ENCODE measurements at places on chromosomes 11 and 22. TPM values are rescaled to one million over a fixed set of nuclear protein-coding genes. Genes with fewer than 3 reads are reported as not detected.

The SLC22A8 gene
- not detected for polyA plus RNA-seq

DNA sequence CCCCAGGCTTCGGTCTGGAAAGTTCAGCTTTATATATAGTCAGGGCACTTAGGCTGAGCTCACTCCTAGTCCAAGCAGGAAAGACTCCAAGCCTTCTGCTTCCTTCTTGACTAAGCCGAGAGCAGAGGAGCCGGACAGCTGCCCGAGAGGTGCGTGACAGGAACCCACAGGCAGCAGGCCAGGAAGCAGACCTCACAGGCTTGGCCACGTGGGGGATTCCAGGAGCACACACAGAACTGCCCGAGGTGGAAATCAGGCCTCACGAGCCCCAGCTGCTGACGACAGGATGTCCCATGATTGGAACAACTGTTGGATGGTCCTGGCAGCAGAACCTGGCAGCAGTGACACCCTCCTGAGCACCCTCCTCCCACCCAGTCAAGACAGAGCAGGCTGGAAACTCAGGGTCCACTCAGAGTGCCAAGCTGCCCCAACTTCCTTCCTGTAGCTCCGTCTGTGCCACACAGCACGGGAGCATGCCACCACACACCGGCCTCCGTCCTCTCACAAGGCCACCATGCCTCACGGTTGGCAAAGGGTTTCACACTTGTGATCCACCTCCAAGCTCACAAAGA, 5.4 kb downstream of the PLA2G6 start:
- no peak for DNase-seq
- peaks cover 33% of the 10 kb centered on the region for H3K4me1 ChIP-seq
- peak overlapping the region; percentile 21 for H3K4me3 ChIP-seq
- H3K27ac ChIP-seq = no peak overlapping the region

GRCh38 chr11:77019976-77020595, 14.1 kb upstream of the B3GNT6 start:
- no peaks in the 10 kb centered on the region for H3K4me1 ChIP-seq
- no peak overlapping the region for H3K27ac ChIP-seq
- no peak for DNase-seq
- H3K27me3 ChIP-seq = no peaks in the 10 kb centered on the region
- no peaks in the 10 kb centered on the region for H3K36me3 ChIP-seq
- no peak overlapping the region for H3K4me3 ChIP-seq

- DNase-seq = no peak
- peaks cover 4% of the 10 kb centered on the region for H3K4me1 ChIP-seq
- no peak overlapping the region for H3K4me3 ChIP-seq
- H3K27ac ChIP-seq = no peak overlapping the region
- peaks cover 4% of the 10 kb centered on the region for H3K36me3 ChIP-seq
- H3K27me3 ChIP-seq = peaks cover 54% of the 10 kb centered on the region
Observed at GRCh38 chr11:9096427-9096826, 5.0 kb upstream of the SCUBE2 start.

The FGF19 gene
- polyA plus RNA-seq = not detected

The AP5B1 gene
- 3.4 TPM for polyA plus RNA-seq
